ENCODE measurements at places on chromosomes 16 and 17.

- DNase-seq: no peak
- peaks cover 10% of the 10 kb centered on the region for H3K4me1 ChIP-seq
- H3K4me3 ChIP-seq: no peak overlapping the region
- H3K36me3 ChIP-seq: no peaks in the 10 kb centered on the region
- H3K27me3 ChIP-seq: peaks cover 1% of the 10 kb centered on the region
- no peak overlapping the region for H3K27ac ChIP-seq
Observed at GRCh38 chr17:29821897-29822296, 108.1 kb downstream of the SSH2 start.

DNA sequence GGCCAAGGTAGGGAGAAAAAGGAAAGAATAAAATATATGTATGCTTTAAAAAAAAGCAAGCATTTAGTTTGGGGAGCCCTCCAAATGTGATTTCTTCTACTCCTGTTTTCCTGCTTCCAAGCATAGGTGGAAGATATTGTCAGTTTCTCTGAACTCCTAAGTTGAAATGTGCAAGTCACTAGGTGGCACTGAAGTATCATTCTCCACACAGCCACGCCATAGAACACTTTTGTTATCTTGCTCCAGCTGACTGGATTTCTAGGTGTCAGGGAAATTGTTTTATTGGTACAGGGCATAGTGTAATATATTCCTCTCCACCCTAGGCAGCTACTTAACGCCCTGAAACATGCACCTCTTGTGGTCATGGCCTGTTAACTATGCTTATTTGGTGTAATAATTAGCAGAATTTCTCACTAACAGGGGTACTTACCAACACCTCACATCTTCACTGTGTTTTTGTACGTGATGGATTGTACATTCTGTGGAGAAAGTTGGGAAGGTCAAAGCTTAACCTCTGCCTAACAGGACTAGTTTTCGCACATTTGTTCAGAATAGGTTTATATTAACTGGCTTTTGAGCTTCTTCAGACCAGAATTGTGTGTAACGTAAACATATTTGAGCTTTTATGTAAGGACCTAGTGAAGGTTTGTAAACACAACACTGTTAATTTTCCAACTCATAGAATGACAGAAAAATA, 69.3 kb downstream of the FTO start:
- peaks cover 2% of the 10 kb centered on the region for H3K4me1 ChIP-seq
- H3K36me3 ChIP-seq: no peaks in the 10 kb centered on the region
- no peak for DNase-seq

DNA sequence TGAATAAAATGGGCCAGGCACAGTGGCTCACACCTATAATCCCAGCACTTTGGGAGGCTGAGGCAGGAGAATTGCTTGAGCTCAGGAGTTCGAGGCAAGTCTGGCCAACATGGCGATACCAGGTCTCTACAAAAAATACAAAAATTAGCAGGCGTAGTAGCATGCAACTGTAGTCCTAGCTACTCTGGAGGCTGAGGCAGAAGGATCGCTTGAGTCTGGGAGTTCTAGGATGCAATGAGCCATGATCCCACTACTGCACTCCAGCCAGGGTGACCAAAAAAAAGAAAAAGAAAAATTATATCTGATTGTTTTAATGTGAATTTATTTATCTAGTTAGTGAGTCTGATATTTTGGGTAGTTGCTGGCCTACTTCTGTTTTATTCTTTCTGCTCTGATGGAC, 7.0 kb downstream of the IL34 start:
- DNase-seq: no peak
- no peak overlapping the region for H3K4me3 ChIP-seq
- peaks cover 3% of the 10 kb centered on the region for H3K4me1 ChIP-seq
- no peaks in the 10 kb centered on the region for H3K36me3 ChIP-seq

- no peaks in the 10 kb centered on the region for H3K36me3 ChIP-seq
- DNase-seq: no peak
- H3K4me3 ChIP-seq: no peak overlapping the region
- no peak overlapping the region for H3K27ac ChIP-seq
- H3K27me3 ChIP-seq: peaks cover 10% of the 10 kb centered on the region
Observed at GRCh38 chr16:28498666-28499381, 4.4 kb downstream of the APOBR start.

- H3K27me3 ChIP-seq: peaks cover 2% of the 10 kb centered on the region
- H3K4me1 ChIP-seq: peaks cover 37% of the 10 kb centered on the region
- no peak overlapping the region for H3K4me3 ChIP-seq
- peak; percentile 93 for DNase-seq
Observed at GRCh38 chr17:2416010-2416734, 15.3 kb upstream of the MNT start.

DNA sequence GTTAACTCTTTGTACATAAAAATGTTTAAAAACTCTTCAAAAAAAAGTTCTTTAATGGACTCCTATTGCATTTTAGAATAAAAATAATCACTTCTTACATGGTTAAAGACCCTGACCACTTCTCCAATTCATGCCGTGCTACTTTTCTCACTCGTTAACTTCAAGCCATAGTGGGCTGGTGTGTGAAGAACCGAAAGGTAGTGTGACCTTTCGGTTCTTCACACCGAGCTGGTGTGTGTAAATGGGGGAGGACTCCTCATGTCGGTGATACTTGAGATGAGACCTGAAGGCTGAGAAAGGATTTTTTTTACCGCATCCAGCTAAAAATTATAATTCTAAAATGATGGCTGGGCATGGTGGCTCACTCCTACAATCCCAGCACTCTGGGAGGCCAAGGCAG, 22.1 kb downstream of the RFFL start:
- H3K27ac ChIP-seq: no peak overlapping the region
- DNase-seq: no peak
- H3K4me1 ChIP-seq: no peaks in the 10 kb centered on the region
- H3K4me3 ChIP-seq: no peak overlapping the region
- H3K27me3 ChIP-seq: no peaks in the 10 kb centered on the region

DNA sequence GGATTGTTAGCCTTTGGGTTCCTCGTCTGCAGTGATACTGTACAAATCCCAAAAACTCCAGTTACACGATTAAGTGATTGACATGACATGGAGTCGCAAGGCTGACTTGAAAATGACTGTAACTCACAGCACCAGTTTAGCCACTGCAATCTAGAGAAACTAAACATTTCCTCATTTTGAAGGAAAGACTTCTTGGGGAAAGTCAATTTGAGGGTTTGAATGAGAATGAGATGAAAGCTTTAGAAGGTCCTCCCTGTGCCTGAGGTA, 4.8 kb downstream of the BANP start:
- peaks cover 8% of the 10 kb centered on the region for H3K27me3 ChIP-seq
- DNase-seq: no peak
- peaks cover 40% of the 10 kb centered on the region for H3K4me1 ChIP-seq

- H3K27me3 ChIP-seq: peaks cover 2% of the 10 kb centered on the region
- no peak for DNase-seq
- no peak overlapping the region for H3K27ac ChIP-seq
Observed at GRCh38 chr17:47665655-47666054, 15.9 kb downstream of the KPNB1 start.

DNA sequence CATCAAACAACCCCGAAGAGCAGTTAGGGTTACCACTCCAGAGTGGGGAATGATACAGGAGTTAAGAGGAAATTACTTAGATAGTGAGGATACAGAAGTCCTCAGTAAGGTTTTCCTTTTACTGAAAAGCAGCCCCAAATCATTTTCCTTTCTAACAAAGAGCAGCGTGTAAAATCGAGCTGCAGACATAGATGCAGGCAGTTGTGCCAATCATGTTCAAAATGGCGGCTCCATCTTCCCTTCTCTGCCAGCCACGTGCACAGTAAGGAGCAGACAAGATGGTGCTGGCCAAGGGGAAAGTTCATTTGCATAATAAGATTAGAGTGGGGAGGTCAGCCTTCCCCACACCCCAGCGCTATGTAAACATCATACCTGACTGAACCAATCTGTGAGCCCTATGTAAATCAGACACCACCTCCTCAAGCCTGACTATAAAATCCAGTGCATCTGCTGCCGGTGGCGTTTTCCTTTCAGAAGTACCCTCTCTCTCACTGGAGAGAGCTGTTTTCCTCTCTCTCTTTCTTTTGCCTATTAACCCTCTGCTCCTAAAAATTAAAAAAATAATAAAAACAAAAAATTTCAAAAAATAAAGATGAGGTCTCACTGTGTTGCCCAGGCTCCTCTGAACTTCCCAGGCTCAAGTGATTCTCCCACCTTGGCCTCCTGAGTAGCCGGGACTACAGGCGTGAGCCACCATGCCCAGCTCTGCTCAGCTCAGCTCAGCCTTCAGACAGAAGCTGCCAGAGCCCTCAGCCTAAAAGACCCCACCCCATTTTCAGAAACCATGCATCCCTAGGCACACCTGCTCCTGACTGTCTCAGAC, 2.6 kb upstream of the SRL start:
- H3K36me3 ChIP-seq: no peaks in the 10 kb centered on the region
- peaks cover 19% of the 10 kb centered on the region for H3K4me1 ChIP-seq
- H3K27ac ChIP-seq: peak overlapping the region; percentile 33
- H3K4me3 ChIP-seq: no peak overlapping the region
- no peak for DNase-seq
- H3K27me3 ChIP-seq: no peaks in the 10 kb centered on the region

DNA sequence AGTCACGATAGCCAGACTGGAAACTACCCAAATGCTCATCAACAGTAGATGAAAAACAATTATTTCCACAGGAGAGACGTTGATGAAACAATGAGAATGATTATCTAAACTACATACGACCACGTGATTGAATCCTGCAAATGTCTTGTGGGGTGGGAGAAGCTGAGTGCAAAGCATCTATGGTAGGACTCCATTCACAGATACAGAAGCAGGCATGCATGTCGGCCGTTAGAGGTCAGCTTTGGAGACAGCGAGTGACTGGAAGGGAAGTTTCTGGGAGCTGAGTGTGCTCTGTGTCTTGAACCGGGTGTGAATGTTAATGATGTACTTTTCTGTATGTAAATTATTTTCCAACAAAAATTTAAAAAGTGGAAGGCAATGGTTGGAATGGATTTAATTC, 71.5 kb upstream of the DNAJA2 start:
- DNase-seq: no peak
- no peaks in the 10 kb centered on the region for H3K27me3 ChIP-seq
- peaks cover 5% of the 10 kb centered on the region for H3K4me1 ChIP-seq
- no peak overlapping the region for H3K27ac ChIP-seq

DNA sequence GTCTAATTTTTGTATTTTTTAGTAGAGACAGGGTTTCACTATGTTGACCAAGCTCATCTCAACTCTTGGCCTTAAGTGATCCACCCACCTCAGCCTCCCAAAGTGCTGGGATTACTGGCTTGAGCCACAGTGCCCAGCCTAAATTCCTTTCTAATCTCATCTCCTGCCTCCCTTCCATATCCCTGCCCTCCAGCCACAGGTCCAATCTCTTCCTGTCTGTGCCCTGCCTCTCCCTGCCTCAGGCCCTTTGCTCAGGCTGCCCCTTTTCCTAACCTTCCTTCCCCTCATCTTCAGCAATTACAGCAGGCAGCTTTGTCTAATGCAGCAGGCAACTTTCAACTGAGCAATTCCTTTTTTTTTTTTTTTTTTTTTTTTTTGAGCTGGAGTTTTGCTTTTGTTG, 46.8 kb downstream of the CFAP20 start:
- H3K4me1 ChIP-seq: peaks cover 3% of the 10 kb centered on the region
- no peak overlapping the region for H3K27ac ChIP-seq
- H3K27me3 ChIP-seq: peaks cover 3% of the 10 kb centered on the region
- no peaks in the 10 kb centered on the region for H3K36me3 ChIP-seq

GRCh38 chr17:3011891-3012290, 51.5 kb downstream of the OR1D5 start:
- DNase-seq: no peak
- no peak overlapping the region for H3K27ac ChIP-seq
- H3K36me3 ChIP-seq: peaks cover 11% of the 10 kb centered on the region
- H3K4me3 ChIP-seq: no peak overlapping the region
- H3K27me3 ChIP-seq: peaks cover 3% of the 10 kb centered on the region

DNA sequence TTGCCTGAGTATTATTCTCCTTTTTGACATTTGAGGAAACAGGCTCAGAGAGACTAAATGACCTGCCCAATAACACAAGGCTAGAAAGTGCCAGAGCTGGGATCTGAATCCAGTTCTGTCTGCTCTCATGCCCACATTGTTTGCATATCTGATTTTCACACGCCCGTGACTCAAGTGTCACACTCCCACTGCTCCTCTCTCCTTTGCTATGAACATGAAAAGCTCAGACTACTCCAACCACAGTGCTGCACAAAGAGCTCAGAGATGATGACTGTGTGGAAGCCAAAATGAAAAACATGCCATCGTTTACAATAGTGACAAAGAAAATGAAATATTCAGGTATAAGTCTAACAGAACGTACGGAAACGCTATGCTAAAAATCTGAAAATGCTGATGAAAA, 107.9 kb downstream of the SMG6 start:
- no peaks in the 10 kb centered on the region for H3K27me3 ChIP-seq
- no peak overlapping the region for H3K27ac ChIP-seq
- DNase-seq: no peak

GRCh38 chr16:9134306-9134705, 42.9 kb downstream of the HAPSTR1 start:
- DNase-seq: no peak
- H3K27me3 ChIP-seq: peaks cover 4% of the 10 kb centered on the region
- peaks cover 10% of the 10 kb centered on the region for H3K4me1 ChIP-seq
- H3K27ac ChIP-seq: no peak overlapping the region

- H3K36me3 ChIP-seq: no peaks in the 10 kb centered on the region
- DNase-seq: no peak
- H3K27me3 ChIP-seq: peaks cover 6% of the 10 kb centered on the region
- H3K4me3 ChIP-seq: no peak overlapping the region
- H3K27ac ChIP-seq: no peak overlapping the region
- H3K4me1 ChIP-seq: peaks cover 4% of the 10 kb centered on the region
Observed at GRCh38 chr16:70579648-70580630, 56.3 kb downstream of the SF3B3 start.

DNA sequence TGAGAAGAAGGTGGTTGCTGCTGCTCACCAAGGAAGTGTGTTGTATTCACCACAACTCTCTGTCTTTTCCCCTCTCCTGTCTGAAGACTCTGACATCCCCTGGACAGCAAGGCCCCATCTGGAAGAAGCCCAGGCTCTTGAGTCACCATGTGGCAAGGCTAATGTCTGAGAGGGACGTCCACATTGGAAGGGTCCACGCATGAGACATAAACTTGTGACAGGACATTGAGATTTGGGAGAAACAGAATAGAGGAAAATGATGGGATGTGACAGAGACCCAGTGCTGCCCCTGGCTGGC, 176.5 kb downstream of the IRF8 start:
- DNase-seq: no peak
- no peak overlapping the region for H3K27ac ChIP-seq
- peaks cover 3% of the 10 kb centered on the region for H3K27me3 ChIP-seq
- peaks cover 4% of the 10 kb centered on the region for H3K4me1 ChIP-seq
- H3K36me3 ChIP-seq: no peaks in the 10 kb centered on the region
- no peak overlapping the region for H3K4me3 ChIP-seq

GRCh38 chr17:19335951-19336631, 26.4 kb downstream of the B9D1 start:
- peaks cover 4% of the 10 kb centered on the region for H3K27me3 ChIP-seq
- peaks cover 6% of the 10 kb centered on the region for H3K4me1 ChIP-seq
- no peak overlapping the region for H3K27ac ChIP-seq
- no peak overlapping the region for H3K4me3 ChIP-seq
- H3K36me3 ChIP-seq: no peaks in the 10 kb centered on the region
- no peak for DNase-seq

All from glutamatergic neuron (in vitro differentiated cells).